Daoy (cell line): ENCODE measurements at places on chromosomes 1 and 21. TPM values are rescaled to one million over a fixed set of nuclear protein-coding genes. Genes with fewer than 3 reads are reported as not detected.

The KRTAP19-8 gene
- not detected in 2 replicates for total RNA-seq

The SLC30A2 gene
- 0.18 TPM in 1 of 2 replicates, not detected in the other for total RNA-seq

GRCh38 chr1:113055570-113055969 is 17.4 kb upstream of the LRIG2 start:
- no peak for DNase-seq

GRCh38 chr1:87408665-87409248 is 80.1 kb downstream of the LMO4 start:
- no peak for DNase-seq

DNA sequence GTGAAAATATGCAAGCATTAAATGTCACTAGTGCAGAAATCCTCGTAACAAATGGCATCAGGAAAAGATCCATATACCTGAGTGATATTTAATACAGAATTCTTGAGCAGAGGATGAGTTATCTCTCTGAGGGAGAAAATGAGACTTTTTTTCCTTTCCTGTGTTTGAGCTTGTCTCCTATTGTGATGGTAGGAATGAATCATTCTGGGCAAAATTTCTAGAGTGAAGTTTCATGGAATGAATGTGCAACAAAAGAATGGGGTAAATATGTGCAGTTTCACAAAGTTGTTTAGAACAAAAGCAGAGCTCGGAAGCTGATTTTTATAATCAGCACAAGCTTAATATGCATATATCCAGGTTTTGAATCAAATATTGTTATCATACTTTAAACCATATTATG is 4.6 kb downstream of the CTPS1 start:
- no peak for DNase-seq
